Thymus (tissue), 14 donors: ENCODE measurements at places on chromosomes 13 and 19. TPM values are rescaled to one million over a fixed set of nuclear protein-coding genes. Genes with fewer than 3 reads are reported as not detected.

DNA sequence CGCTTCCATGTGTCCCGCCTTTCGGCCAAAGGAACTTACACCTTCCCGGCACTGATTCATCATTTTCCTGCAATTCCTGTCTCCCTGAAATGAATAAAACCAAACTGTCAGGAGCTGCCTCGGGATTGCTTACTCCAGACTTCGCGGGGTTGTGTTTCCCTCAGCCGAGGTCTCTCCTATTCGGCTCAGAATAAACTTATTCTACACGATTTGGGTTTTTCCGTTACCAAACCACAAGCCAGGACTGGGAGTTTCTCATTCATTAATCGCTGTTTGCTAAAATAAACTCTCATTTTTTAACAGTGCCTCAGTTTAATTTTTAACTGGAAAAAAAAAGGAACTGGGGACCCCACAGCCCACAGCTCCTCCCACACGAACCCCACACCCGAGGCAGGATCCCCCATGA, 667 bp downstream of the ZNF878 start:
- DNase-seq: peak; percentile 28
- H3K36me3 ChIP-seq: no peaks in the 10 kb centered on the region
- peak overlapping the region; percentile 49 for H3K4me3 ChIP-seq
- no peak overlapping the region for H3K27ac ChIP-seq
- H3K27me3 ChIP-seq: peaks cover 34% of the 10 kb centered on the region
- peaks cover 12% of the 10 kb centered on the region for H3K4me1 ChIP-seq

Gene MEDAG
- polyA plus RNA-seq: 18.7 TPM

Gene FUT2
- polyA plus RNA-seq: 3.2 TPM

- no peaks in the 10 kb centered on the region for H3K4me1 ChIP-seq
- DNase-seq: no peak
- H3K27me3 ChIP-seq: no peaks in the 10 kb centered on the region
- H3K36me3 ChIP-seq: peaks cover 17% of the 10 kb centered on the region
- no peak overlapping the region for H3K27ac ChIP-seq
- H3K4me3 ChIP-seq: no peak overlapping the region
Observed at GRCh38 chr13:113510871-113511270, 20.4 kb upstream of the DCUN1D2 start.

DNA sequence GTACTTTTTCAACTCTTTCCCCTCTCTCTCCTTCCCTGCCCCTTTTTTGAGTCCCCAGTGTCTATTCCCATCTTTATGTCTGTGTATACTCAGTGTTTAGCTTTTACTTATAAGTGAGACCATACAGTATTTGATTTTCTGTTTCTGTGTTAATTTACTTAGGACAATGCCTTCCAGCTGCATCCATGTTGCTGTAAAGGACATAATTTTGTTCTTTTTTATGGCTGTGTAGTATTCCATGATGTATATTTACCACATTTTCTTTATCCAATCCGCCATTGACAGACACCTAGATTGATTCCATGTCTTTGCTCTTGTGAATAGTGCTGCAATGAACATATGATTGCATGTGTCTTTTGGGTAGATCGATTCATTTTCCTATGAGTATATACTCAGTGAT, 10.7 kb upstream of the ZC3H13 start:
- no peak for DNase-seq
- H3K4me3 ChIP-seq: no peak overlapping the region
- H3K36me3 ChIP-seq: no peaks in the 10 kb centered on the region
- no peaks in the 10 kb centered on the region for H3K4me1 ChIP-seq
